ENCODE measurements at places on chromosomes 3 and 15. TPM values are rescaled to one million over a fixed set of nuclear protein-coding genes. Genes with fewer than 3 reads are reported as not detected.

The GOLGA8T gene
- total RNA-seq, result 0.51 TPM

DNA sequence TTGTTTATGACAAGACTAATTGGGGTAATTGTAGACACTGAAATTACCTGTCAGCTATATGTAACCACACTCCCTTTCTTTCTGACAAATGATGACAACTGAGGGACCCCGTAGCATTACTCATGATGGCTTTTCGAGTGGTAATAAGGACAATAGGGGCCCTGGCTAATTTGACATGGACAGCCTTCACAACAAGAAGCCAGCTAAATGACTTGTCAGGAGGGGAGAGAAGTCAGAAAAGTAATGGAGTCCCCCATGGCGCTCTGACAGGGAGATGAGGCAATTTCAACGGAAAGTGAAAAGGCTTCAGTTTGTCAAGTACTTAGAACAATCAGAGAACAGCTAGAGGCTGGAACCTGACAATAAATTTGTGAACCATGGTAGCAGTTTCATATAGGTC lies 177.3 kb downstream of the CDIN1 start:
- DNase-seq, result no peak

DNA sequence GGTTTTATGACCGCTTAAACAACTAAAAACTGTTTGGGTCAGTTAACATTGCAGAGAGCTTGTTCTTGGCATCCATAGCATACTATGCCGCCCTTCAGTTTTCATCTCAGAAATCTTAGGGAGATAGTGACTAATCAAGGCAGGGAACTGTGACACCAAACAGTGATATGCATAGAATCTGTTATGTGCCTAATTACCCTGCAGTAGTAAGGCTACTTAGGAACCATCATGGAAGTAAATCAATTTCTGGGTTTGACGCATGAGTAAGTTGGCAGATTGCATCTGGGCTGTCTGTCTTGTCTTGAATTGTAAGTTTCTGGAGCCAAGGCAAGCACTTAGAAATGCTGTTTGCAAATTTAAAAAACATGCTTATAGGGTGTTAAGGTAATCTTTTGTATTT lies 22.5 kb downstream of the KCTD6 start:
- no peak for DNase-seq

DNA sequence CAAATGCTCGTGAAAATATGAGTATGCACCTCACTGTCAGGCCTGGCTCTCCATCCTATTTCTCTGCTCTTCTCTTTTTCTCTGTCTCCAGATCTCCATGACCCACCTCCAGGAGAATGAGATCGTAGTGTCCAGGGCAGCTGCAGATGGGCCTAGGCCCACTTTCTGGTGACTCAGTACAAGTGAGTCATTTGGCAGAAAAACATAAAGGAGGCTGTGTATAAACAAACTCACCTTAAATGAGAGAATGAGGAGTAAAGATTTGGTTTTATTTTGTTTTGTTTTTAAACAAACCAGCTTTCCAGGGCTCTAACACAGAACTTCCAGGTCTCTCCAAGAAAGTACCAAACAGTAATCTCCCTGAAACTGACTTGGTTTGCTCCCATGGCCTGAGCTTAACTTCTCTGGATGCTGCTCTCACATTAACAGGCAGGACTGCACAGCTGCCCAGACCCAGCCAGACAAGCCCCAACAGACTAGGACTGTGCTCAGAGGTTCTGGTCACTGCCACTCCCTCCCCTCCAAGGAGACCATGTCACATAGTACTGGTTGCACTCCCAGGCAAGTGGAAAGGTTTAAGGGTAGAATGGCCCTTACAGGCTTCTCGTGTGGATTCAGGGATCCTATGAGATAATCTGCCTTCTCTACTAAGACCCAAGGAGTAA lies 1.5 kb upstream of the HEG1 start:
- no peak for DNase-seq

All from mesothelial cell of epicardium (in vitro differentiated cells).